Stimulated activated CD4-positive, alpha-beta T cell treated with anti-CD3 and anti-CD28 coated beads, Interleukin-1b, Interleukin-23, amount 100 ng/mL, for 1 hour (primary cell): ENCODE measurements at places on chromosomes 6 and 20.

DNA sequence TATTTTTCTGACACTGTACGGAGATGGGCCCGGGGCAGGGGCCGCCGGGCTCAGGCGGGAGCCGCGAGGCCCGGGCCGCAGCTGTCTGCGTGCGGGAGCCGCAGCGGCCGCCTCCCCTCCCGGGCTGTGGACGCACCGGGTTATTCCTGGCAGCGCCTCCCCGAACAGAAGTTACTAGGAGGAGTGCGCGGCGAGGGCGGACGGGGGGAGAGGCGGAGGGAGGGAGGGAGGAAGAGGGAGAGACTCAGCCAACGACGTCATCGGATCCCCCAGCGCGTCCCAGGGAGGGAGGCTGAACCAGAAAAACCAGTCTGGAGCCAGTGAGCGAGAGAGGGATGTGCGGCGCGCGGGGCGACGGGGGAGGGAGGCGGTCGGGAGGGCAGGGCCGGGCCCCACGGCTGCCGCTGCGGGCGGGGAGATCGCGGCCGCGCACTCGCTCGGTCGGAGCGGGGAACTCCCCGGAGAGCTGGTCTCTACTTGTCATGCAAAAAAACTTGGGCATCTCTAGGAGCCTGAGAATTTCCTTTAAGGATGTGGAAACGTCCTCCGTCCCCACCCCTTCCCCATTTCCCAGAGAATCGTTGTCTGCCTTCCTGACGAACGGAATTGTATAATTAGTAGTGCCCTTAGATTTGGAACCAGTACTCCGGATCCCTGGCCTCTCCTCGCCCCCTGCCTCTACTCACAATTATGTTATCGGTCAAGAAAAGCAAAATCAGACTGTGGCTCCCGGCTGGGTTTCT lies 1.4 kb upstream of the HIVEP2 start:
- DNase-seq = peak; percentile 76

GRCh38 chr6:82017288-82017687 lies 230.3 kb downstream of the IBTK start:
- no peak for DNase-seq

DNA sequence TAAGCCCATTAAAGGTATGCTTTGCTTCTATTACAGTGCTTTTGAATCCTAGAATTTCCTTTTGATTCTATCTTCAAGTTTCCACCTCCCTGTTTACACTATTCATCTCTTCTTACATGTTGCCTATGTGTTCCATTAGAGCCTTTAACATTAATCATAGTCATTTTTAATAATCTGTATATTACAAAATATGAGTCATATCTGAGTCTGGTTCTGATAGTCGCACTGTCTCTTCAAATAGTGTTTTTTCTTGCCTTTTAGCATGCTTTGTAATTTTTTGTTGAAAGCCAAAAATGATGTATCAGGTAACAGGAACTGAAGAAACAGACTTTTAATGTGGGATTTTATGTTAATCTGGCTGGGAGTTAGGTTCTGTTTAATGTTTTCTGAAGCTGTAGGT lies 68.4 kb downstream of the DNAAF9 start:
- DNase-seq = no peak

DNA sequence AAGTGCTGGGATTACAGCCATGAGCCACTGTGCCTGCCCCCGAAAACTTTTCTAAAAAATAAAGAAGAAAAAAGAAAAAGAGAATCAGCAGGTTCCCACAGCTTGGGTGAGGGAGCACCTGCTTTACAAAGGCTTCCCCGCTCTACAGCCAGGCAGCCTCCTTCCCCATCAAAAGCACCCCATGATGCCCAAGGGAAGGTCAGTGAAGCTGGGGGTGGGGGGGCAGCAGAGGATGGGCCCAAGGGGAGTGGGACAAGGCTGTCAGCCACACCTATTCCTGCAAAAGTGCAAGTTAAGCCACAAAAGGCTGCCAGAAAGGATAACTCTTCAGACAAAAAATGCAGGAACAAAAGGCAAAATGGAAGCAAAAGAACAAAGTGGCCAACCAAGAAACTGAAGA lies 72.5 kb downstream of the FAM50B start:
- no peak for DNase-seq

DNA sequence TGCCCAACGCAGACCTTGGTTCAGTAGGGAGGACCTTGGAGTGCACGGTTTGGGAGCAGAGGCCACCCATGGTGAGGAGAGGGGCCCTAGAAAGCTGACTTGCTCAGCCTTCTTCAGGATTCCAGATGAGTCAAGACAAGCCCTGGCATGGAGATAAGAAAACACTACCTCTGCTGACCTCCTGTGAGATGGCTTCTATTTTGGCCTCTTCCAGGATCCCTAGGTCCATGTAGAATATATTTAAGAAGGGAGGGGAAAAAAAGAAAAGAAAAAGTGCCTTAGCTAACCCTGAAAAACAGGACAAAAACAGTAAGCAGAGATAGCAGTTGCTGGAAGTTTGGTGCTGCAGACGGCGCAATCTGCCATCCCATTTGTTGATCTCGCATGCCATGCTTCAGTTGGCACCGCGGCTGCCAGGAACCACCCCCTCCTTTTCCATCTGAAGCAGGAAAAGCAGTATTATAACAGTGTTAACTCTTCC lies 100.0 kb downstream of the ARMC2 start:
- DNase-seq = no peak

- no peak for DNase-seq
Observed at GRCh38 chr6:25279748-25280343, 672 bp downstream of the CARMIL1 start.

- no peak for DNase-seq
Observed at GRCh38 chr6:6872459-6873344, 235.1 kb upstream of the RREB1 start.

- no peak for DNase-seq
Observed at GRCh38 chr20:51392614-51393186, 149.8 kb downstream of the NFATC2 start.

DNA sequence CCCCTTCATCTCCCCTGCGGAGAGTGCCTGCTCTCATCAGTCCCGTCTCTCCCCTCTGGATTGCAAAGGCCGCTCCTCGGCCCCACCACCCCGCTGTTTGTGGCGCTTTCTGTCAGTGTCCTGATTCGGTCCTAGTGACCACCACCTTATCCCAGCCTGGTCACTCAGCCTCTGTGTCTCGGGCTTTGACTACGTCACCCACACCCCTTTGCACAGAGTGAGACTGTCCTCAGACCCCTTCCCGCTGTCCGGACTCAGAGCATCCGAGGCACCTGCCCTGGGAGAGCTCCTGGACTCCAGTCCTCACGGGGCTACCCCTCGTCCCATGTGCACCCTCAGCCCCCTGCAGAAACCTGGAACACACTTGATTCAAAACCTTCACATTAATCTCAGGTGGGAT lies 380.2 kb downstream of the TAF4 start:
- DNase-seq = no peak

- DNase-seq = no peak
Observed at GRCh38 chr6:68691120-68691519, 56.0 kb downstream of the ADGRB3 start.

- no peak for DNase-seq
Observed at GRCh38 chr6:28235912-28236452, 10.9 kb downstream of the ZSCAN9 start.

- no peak for DNase-seq
Observed at GRCh38 chr6:105667056-105667455, 264.2 kb upstream of the PREP start.

DNA sequence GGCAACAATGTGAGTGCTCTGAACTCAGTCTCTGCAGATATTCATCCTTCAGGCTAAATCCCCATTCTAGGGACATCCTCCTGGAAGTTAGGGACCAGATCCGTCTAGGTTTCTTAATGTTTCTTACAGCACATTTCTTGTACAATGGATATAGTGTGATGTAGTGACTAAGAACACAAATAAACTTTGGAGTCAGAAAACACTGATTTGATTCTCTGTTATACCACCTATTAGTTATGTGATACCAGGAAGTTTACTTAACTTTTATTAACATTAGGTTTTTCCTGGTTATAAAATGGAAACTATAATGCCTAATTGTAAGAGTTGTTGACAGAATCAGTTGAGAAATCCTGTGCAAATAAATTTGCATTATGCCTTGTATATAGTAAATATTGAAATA lies 57.6 kb upstream of the KCNQ5 start:
- DNase-seq = no peak

- peak; percentile 39 for DNase-seq
Observed at GRCh38 chr6:2940010-2940850, 31.1 kb downstream of the SERPINB6 start.

GRCh38 chr20:54364919-54365318 lies 110.5 kb upstream of the DOK5 start:
- no peak for DNase-seq

DNA sequence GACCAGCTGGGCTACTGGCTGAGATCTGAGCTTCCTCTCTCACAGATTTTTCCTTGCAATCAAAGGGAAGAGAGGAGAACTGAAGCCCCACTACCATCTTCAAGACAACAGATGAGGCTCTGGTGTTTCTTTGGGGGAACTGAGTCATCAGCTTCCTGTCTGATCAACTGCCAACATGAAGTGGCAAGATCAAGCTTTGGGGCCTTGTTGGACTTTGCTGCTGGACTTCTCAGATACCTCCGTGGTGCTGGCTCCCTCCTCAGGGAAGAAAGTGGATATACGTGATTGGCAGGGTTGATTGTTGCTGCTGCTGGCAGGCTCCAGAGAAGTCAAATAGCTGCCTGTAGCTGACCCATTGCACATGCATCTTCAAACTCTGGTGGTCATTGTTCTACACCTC lies 3.6 kb upstream of the TOX2 start:
- DNase-seq = no peak

DNA sequence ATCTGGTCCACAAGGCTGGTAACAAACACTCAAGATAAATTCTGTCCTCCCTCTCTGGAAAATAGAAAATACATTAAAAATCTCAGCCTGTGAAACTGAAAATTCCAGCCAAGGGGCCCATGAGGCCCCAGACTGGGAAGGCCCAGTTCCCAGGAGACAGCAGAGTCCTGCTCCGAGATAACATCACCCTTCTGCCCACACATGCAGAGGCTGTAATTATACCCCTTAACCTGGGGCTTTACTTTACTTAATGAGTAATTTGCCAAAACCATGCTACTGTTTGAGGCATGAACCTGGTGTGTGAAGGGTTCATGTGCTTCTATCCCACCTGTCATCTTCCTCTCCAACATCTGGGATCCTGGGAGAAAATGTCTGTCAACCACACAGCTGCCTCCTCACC lies 398.9 kb upstream of the SULF2 start:
- no peak for DNase-seq

DNA sequence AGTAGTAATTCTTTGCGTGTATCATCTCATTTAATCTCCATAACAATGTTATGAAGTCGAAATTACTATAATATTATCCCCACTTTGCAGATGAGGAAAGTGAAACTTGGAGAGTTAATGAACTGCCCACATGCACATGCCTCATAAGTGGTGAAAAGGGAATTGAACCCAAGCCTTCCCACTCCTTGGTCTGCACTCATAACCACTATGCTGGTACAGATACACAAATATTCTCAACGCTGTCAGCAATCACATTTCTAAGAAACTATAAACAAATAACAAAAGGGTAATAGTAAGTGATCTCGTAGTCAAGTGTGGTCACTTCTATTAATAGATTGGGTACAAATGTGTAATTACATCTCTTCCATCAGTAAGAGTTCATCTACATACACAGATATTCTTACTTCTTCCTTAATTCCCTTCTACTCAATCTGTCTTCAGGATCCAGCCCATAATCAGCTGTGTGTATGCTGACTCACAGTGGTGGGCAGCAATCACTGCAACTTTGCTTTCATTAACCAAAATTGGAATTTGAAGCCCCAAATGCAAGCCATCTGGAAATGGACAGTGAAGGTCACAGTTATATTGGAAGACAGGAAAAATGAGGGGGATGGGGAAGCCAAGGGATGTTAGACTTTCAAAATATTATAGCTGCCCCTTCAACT lies 6.6 kb downstream of the PRSS35 start:
- DNase-seq = no peak

DNA sequence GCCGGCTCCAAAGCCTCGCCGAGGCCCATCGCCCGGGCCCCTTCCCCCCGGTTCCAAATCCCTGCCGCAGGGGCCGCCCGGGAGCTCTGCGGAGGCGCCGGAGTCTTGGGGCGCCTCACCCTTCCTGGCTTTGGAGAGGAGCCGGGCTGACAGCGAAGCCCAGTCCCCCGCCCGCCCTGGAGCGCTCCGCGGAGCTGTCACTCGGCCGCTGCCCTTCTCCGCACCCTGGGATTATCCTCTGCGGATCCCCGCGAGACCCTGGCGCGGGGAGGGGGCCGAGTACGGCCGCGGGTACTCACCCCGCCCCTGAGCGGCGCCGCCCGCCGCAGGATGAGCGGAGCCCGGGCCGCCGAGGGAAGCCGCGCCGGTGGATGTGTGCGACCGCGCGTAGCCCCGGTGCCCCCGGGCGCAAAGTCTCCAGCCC lies 343 bp downstream of the SNAP91 start:
- no peak for DNase-seq

- peak; percentile 54 for DNase-seq
Observed at GRCh38 chr20:63639093-63639975, 12.4 kb upstream of the GMEB2 start.

DNA sequence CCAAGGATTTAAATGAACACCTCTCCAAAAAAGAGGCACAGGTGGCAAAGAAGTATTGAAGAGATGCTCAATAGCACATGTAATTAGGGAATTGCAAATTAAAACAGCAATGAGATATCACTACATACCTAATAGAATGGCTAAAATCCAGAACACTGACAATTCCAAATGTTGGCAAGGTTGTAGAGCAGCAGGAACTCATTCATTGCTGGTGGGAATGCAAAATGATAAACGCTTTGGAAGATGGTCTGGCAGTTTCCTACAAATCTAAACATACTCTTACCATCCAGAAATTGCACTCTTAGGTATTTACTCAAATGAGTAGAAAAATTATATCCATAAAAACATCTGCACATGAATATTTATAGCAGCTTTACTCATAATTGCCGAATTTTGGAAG lies 17.0 kb downstream of the CD93 start:
- DNase-seq = no peak

- no peak for DNase-seq
Observed at GRCh38 chr6:141050471-141050870, 1082.3 kb upstream of the GJE1 start.

GRCh38 chr6:17281497-17282481 lies 628 bp downstream of the RBM24 start:
- DNase-seq = no peak

GRCh38 chr6:46676604-46677313 lies 10.9 kb upstream of the TDRD6 start:
- no peak for DNase-seq
